ENCODE measurements at places on chromosomes 5 and 9. TPM values are rescaled to one million over a fixed set of nuclear protein-coding genes. Genes with fewer than 3 reads are reported as not detected.

GRCh38 chr9:107720501-107720900, 230.9 kb upstream of the KLF4 start:
- DNase-seq, result no peak

DNA sequence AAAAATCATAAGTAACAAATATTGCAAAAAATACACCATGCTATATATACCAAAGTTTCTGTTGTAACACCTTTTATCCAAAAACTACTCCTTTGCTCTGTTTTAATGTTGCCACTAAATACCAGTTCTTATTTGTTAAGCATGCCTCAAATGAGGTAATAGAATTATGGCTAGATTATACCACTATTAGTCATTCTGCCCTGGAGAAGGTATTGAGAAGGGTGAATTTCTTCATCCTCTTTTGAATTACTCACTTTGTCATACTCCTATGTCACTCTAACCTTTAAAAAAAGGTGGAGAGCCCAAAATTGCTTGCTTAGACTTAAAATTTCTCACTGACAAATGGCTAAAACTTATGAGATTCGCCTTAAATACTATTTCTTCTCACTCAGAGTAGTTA, 750.9 kb downstream of the MAT2B start:
- DNase-seq, result no peak

Gene AK8
- not detected for total RNA-seq

Gene AIF1L
- total RNA-seq, result 12.2 TPM

- DNase-seq, result no peak
Measured at GRCh38 chr5:66179297-66180051, 35.4 kb downstream of the SREK1 start.

DNA sequence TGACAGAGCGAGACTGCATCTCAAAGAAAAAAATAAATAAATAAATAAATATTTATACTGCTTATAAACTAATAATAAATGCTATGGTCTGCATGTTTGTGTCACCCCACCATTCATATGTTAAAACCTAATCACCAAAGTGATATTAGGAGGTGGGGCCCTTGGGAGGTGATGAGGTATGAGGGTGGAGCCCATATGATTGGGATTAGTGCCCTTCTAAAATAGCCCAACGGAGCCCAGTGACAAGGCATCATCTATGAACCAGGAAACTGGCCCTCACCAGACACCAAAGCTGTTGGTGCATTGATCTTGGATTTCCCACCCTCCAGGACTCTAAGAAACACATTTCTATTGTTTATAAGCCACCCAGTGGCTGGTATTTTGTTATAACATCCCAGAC, 5.1 kb downstream of the FXN start:
- no peak for DNase-seq

- peak; percentile 99 for DNase-seq
Measured at GRCh38 chr9:34989003-34989945, at the start of gene DNAJB5. TSS of gene DNAJB5 (plus strand) at chr9:34989745. CDS start at chr9:34990631, 886 bp downstream.

DNA sequence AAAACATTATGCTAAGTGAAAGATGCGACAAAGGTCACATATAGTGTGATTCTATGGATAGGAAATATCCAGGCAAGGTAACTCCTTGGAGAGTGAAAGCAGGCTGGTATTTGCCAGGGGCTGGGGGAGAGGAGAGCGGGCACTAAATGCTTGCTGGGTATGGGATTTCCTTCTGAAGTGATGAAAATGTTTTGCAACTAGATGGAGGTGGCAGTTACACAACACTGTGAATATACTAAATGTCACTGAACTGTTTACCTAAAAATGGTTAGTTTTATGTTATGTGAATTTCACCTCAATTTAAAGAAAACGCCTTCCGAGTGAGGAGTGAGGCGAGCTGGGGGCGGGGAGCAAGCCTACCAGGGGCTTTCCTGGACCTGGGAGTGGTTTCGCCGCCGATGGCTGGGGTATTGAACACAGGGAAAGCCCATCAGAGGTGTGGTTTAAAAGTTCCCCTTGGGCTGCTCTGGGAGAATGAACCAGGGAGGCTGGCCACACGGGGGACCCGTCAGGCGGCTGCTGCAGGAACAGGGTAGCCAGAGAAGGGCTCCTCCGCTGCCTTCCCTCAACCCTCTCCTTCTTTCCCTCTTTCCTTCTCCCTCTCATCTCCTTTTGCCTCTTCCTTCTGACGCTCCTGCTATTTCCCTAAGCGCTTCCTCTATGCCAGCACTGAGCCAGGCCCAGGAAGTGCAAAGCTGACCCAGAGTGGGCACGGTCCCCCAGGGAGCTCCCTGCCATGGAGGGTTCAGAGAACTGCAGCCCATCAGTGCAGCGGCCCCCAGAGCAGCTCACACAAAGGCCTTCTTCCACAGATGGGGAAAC, 4.9 kb downstream of the AKNA start:
- DNase-seq, result no peak

Gene RICTOR
- 46.7 TPM for total RNA-seq

DNA sequence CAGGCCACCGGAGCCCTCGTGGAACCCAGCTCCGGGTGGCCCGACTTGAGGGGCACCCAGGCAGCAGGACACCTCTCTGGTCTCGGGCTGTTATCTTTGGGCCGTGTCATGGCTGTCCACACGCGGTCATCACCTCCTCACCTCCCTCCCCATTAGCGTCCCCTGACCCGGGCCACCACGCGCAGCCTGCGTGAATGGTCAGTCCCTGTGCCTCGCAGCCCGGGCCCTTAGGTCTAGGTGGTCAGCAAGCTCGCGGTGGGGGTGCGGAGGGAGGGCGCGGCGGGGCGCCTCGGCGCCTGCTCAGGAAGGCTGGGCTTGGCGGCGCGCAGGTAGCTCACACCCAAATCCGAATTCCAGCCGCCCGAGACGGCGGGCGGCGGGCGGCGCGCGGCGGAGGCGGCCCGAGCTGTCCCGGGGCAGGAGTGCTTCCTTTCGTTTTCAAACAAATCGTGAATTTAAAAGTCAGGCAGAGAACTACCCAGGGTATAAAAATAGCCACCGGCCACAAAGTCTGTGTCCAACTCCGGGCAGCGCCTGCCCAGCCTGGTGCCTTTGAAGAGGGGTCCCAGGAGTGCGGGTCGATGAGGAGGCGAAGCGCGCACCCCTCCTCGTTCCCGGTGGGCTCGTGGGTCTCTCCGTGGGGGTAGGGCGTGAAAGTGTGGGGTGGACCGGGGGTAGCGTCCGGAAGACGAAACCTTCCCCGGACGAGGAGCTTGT, 1.0 kb upstream of the RXRA start:
- peak; percentile 79 for DNase-seq

Gene SLC6A3
- not detected for total RNA-seq

Gene CFAP157
- not detected for total RNA-seq

Gene ZDHHC21
- total RNA-seq, result 4.7 TPM

Gene SH2D3C
- 8.3 TPM for total RNA-seq

DNA sequence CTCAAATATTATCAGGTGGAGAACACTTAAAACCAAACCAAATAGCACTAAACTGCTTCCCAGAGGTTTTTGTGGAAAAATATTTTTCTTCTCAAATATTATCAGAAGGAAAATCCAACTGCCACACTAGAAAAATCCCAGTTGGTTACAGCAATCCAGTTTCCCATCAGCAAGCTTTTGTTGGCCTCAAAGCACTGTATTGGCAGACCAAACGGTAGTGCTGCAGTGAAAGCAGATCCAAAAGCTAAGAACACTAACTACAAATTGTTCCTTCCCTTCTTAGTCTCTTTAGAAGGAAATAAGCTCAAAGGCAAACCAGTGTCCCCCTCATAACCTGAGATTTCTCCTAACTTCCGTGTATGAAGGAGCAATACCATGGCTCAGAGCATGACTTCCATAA, 105.3 kb downstream of the TRIM36 start:
- DNase-seq, result no peak

Gene AOPEP
- total RNA-seq, result 46.4 TPM

Gene IL33
- 9.7 TPM for total RNA-seq

GRCh38 chr5:17511775-17512325, 6.3 kb upstream of the TAF11L3 start:
- no peak for DNase-seq

- no peak for DNase-seq
Measured at GRCh38 chr9:70402213-70402612, 12.2 kb downstream of the KLF9 start.

Gene SUSD3
- not detected for total RNA-seq

GRCh38 chr5:110086658-110087388, 397.1 kb downstream of the MAN2A1 start:
- peak; percentile 75 for DNase-seq

DNA sequence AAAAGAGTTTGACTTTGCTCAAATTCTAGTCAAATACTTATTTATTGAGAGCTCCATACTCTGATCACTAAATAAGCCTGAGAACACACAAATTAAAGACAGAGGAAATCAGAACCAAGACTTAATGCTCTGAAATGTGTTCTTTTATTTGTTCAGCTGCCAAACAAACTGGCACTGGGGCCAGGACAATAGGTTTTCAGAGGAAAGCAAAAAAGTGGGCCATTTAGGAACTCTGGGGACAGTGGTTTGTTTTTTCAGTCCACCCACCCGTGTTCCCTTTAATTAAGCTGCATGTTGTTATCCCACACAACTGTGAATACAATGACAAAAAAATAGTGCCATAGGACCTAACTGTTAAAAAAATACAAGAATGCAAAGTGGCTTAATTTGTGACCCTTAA, 95.4 kb upstream of the RETREG1 start:
- no peak for DNase-seq

DNA sequence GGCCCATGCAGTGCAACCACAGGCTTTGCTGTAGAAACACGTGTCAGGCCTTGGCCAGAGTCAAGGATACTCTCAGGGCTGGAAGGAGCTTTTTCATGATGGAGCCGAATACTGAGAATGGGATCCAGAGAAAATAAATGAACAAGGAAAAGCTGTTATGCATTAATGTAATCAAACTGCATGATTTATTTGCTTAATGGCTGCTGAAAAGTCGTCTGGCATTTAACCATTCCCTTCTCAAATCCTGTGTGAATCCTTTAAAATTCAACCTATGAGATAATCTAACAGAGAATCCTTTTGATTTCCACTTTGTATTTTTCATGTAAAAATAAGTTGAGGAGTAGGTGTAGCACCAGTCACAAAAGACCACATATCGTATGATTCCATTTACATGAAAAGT, 24.1 kb upstream of the GNA14 start:
- no peak for DNase-seq

- DNase-seq, result no peak
Measured at GRCh38 chr5:96222129-96222528, 210.9 kb downstream of the PCSK1 start.

GRCh38 chr5:44603496-44604272, 205.1 kb upstream of the MRPS30 start:
- DNase-seq, result no peak

GRCh38 chr9:136791516-136792276, 552 bp downstream of the TMEM141 start:
- DNase-seq, result peak; percentile 78

DNA sequence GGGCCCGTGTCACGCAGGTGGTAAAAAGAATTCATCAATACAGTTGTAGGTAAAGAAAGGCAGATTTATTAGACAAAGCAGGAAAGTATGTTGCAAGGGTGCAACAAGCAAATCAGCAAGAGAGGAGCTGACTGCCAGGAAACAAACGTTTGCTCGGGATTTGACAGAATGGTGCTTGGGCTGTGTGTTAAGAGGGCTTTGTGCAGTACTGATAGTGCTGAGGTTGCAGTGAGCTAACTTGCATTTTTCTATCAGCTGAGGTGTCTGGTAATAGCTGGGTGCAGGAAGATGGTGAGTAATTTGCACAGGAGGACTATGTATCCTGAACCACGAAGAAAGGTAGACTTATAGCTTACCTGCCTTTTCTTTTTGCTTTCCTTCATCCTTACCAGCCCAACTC, 3.9 kb upstream of the RARS1 start:
- DNase-seq, result no peak

DNA sequence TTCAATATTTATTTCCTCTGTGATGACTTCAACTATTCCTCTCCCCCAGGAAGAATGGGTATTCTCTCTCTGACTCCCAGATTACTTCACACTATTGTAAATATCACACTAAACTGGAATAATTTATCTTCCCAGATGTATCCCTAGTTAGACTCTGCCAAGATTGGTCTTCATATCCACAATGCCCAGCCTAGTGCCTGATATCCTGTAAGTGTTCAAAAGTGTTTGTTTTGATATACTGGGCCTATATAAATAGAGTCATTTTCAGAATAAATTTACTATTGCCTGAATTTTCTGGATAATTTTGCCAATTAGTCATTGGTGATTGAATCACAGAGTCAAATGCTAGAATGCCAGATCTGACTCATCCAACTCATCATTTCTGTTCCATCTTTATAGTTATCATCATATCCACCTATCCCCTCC, 143.7 kb upstream of the TNC start:
- no peak for DNase-seq

DNA sequence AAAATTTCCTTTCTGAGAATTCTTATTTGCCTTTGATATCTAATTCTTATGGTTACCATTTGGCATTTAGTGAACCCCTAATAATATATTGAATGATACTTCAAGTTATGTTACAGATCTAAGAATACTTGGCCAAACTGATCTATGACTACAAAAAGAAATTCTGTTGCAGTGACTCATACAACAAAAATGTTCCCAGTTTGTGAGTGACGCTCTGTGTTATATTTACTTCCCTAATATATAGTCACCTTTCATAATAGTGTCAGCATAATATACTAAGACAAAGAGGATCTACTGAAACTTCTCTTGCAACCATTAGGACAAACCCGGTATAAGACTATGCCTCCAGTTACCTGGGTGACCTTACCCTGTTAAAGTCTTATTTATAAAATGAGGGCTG, 216.9 kb upstream of the TLX3 start:
- no peak for DNase-seq

- DNase-seq, result no peak
Measured at GRCh38 chr5:33726422-33727165, 165.2 kb downstream of the ADAMTS12 start.

GRCh38 chr9:100084128-100084453, 14.7 kb downstream of the ERP44 start:
- no peak for DNase-seq

- no peak for DNase-seq
Measured at GRCh38 chr9:82880336-82881050, 182.4 kb downstream of the RASEF start.

DNA sequence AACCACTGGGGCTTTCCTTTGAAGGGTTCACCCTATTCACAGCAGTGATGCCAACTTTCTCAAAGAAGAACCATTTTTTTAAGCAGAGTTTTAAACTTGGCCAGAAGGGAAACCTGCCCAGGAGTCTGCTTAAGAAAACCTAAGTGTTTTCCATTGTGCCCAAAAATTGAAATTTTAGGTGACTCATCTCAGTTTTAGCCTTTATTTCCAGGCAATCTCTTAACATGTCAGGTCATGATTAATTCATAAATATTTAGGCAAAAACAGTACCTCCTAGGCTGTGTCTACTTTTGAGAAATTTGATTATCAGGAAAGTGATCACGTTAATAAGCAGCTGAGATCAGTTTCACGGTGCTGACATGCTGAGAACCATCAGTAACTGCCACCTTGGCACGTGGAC, 61.9 kb downstream of the TLE1 start:
- DNase-seq, result no peak

DNA sequence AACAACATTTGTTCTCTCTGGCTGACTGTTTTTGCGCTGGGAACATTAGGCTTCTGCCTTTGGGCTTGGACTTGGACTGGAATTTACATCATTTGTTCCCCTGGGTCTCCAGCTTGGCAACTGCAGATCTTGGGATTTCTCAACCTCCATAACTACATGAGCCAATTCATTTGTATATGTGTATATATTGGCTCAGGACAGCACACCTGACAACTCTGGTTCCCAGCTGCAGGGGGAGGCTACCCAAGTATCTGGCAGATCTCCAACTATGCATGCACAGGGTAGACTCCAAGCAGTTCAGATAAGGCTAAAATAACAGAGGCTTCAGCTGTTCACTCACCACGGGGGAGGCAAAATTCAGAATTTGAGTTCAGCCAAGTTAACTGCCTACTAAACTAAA, 31.6 kb upstream of the F2RL1 start:
- peak; percentile 55 for DNase-seq

- no peak for DNase-seq
Measured at GRCh38 chr9:70263421-70263820, 4.6 kb downstream of the SMC5 start.

Measured in psoas muscle (tissue), 8 donors.